ENCODE measurements at places on chromosomes 3 and 15.
A peak's percentile ranks its signal among the peaks of the same experiment; 100 is the strongest.

GRCh38 chr3:76866729-76867408, 173.0 kb upstream of the ROBO2 start:
- DNase-seq: no peak

- DNase-seq: peak; percentile 91
Measured at GRCh38 chr3:105647047-105647446, 221.8 kb downstream of the CBLB start.

- DNase-seq: no peak
Measured at GRCh38 chr3:15638891-15639262, 37.3 kb downstream of the BTD start.

GRCh38 chr15:51678096-51678495, 3.2 kb upstream of the SCG3 start:
- no peak for DNase-seq

GRCh38 chr15:56042982-56043980, 49.9 kb upstream of the NEDD4 start:
- DNase-seq: no peak

DNA sequence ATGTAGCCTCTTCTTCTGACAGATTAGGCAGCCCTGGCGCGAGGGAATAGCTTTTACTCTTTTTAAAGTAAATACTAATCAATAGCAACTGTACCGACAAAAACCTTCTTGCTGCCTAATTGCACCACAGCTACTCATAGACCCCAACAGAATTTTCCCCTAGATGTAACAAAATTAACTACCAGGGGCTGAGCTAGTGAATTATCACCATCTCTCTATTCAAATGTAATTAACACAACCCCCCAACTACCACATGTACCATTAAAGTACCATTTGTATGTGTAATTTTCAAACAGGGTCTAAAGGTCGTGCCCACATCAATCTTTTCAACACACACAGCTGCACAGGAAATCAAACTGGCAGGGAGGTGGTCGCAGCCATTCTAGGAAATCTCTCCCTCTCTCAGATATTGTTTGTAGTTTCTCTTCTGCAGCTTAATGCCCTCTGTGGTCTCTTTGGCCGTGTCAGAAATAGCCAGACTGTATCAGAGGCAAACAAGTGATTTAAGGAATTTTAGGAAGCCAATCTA, 322.9 kb downstream of the RORA start:
- no peak for DNase-seq

- DNase-seq: no peak
Measured at GRCh38 chr3:180102604-180103003, 65.9 kb upstream of the PEX5L start.

GRCh38 chr3:157793745-157794144, 290.5 kb upstream of the VEPH1 start:
- DNase-seq: no peak

DNA sequence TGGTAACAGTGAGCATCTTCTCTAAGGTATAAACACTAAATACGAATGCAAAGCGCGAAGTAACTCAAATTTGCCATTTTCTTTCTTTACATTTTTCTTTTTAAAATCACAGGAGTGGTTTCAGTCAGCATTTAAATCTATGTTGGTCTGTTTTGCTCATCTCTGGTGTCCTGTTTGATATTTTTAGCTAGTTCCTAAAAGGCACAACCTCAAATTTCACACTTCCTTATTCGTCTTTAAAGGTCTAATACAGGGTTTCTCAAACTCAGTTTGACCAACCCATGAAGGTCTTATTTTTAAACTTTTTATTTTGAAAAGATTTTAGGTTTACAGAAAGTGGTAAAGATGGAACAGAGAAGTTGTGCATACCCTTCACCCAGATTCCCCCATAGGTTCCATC, 201.1 kb downstream of the MAGI1 start:
- DNase-seq: no peak

- DNase-seq: no peak
Measured at GRCh38 chr3:68172039-68172438, 517.6 kb upstream of the SUCLG2 start.

- DNase-seq: peak; percentile 56
Measured at GRCh38 chr3:32384938-32385337, 6.7 kb upstream of the CMTM7 start.

DNA sequence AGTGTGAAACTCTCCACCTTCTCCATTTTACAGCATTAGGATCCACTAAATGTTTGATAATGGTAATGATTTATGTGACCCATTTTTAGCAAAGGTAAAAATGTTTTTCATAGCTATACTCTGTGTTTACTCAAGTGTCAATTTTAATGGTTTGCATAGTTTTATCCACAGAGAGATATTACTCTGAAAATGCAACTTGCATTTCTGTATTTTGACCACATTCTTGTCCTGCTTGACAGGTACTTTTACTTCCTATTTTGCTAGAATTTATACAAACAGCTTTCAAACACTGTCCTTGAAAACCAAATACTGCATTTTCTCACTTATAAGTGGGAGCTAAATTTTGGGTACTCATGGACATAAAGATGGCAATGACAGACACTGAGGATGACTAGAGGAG, 62.9 kb downstream of the SERPINI1 start:
- no peak for DNase-seq

DNA sequence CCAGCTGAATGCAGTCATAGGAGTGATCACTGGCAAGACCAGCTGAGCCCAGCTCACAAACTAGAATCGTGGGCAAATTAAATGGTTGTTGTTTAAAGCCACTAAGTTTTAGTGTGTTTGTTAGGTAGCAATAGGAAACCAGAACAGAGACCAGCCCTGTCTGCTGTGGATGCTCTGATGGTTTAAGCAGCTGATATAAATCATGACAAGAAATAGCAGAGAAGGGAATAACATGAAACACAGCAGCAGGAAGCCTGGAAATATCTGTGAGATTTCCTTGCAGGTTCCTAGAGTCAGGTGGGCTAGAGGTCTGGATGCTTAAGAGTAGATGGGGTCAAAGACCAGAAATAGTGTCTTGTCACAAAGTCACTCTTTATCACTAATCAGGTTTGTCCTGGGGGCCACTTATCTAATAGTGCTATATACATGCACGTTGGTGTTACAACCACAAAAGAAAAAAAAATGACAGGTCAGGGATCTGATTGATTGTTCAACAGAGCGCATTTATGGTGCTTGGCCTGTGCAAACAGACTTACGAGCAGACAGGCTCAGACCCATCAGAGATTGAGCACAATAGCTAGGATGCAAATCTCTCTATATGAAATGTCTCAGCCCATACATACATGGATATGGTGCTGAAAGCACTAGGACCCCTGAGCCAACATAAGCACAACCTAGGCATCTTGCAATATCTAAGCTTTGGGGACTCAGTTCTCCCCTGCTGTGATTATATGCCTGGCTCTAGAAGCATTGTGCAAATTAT, 967.7 kb downstream of the AGBL1 start:
- no peak for DNase-seq

GRCh38 chr3:61173676-61174075, 77.6 kb downstream of the FHIT start:
- peak; percentile 10 for DNase-seq

GRCh38 chr15:44532689-44533088, 4.3 kb upstream of the EIF3J start:
- no peak for DNase-seq

- DNase-seq: no peak
Measured at GRCh38 chr3:11735638-11736037, 91.9 kb upstream of the VGLL4 start.

GRCh38 chr15:36880224-36880912, 220.0 kb downstream of the MEIS2 start:
- DNase-seq: no peak

GRCh38 chr3:107404727-107405469, 27.7 kb downstream of the CCDC54 start:
- peak; percentile 67 for DNase-seq

DNA sequence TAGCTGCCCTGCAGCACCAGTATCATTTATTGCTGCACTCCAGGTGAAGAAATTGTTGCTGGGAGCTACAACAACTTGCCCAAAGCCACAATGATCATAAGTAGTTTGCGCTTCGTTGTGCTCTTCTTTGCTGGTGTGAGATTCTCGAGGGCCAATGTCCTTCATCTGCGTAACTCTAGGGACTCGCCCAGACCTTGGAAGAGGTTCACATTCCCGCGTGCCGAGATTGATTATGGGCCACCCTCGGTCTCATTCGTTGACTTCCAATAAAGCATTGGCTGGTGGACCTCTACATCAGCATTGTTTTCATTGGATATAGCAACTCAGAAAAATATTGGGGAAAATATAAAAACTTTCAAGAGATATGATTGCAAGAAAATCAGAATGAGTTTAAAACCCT, 423 bp upstream of the PHLDB2 start:
- no peak for DNase-seq

GRCh38 chr15:89513284-89513683, 16.9 kb upstream of the RHCG start:
- no peak for DNase-seq

DNA sequence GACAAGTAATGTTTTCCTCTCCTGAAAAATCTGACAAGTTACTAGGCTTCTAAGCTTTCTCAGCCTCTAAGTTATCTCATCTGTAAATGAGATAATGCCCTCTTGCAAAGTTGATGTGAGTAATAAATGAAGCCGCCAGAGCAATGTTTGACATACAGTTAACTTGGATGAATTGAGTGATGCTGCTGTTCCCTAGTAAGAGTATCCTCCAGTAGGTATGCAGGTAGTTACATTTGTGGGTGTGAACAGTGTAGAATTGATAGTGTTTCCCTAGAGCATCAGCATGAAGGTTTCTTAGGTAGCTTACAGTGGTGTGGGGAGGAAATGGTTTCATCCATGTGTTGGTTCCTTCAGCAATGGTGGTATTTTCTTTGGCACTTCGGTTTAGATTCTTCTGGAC, 3.4 kb downstream of the ATP2C1 start:
- no peak for DNase-seq

DNA sequence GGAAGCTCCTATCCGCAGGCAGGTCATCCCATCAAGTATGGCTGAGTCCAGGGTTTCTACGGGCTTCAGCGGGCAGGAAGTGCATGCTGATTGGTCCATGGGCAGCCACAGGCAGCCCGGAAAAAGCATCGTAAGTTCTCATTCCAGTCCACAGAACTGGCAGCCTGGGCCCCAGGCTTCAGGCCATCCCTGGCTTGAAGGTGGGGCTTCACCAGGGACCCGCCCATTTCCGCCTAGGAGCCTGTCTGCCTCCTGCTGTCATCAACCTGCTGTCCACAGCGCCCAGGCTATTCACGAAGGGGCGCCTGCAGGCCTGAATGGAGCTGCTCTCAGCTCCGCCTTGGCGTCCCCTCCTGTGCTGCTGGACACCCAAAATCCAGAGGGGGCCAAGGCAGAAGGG, 13.9 kb downstream of the PCYT1A start:
- no peak for DNase-seq

DNA sequence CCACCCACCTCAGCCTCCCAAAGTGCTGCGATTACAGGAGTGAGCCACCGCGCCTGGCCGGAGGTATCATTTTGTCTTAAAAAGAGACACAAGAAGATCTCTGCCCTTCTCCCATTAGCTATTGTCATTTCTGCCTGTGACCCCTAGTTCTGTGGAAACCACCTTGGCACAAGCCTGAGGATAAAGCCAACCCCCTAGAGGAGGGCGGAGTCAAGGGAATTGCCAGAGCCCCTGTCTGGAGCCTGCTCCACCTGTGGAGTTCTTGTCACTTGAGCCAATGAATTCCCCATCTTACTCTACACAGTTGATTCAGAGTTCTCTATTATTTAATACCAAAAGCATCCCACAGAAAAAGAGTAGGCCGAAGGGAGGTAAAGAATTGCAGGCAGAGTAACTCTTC, 34.9 kb upstream of the KLHL6 start:
- no peak for DNase-seq

- no peak for DNase-seq
Measured at GRCh38 chr3:130340766-130341165, 4.7 kb upstream of the COL6A5 start.

DNA sequence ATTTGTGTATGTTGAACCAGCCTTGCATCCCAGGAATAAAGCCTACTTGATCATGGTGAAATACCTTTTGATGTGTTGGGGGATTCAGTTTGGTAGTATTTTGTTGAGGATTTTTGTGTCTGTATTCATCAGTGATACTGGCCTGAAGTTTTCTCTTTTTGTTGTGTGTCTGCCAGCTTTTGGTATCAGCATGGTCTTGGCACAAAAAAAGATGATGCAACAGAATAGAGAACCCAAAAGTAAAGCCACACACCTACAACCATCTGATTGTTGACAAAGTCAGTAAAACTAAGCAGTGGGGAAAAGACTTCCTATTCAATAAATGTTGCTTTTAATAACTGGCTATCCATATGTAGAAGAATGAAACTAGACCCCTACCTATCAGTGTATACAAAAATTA, 77.6 kb downstream of the TCF12 start:
- DNase-seq: no peak

DNA sequence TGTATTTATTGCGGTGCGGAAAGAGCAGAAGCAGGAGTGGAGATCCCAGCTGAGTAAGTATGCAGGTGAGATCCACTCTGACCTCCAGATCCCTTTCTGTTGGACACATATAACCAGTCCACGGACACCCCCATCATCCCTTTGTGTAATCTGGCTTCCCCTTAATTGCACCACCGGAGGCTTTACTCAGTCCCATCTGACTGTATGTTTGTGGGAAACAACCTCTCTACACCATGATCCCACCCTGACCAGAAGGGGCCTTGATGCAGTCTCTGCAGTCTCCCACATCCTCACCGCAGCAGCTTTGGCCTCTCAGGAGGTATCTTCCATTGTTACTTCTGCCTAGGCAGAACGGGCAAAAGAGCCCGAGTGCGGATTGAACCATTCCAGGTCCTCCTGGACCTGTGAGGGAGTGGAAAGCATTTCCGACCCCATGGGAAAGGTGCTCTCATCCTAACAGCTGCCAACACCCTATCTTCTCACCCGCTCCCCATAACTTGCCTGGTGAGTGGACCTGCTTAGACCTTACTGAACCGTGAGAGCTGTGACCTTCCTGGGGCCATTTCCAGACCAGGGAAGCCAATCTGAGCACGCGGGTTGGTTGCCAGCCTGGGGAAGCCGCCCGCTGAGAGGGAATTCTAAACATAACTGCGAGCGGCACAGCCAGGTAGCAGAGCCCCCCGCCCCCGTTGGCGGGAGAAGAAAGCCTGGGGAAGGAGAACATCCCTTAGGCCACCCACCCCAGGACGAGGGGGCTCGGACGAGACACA, 1.1 kb downstream of the SLCO2A1 start:
- no peak for DNase-seq

DNA sequence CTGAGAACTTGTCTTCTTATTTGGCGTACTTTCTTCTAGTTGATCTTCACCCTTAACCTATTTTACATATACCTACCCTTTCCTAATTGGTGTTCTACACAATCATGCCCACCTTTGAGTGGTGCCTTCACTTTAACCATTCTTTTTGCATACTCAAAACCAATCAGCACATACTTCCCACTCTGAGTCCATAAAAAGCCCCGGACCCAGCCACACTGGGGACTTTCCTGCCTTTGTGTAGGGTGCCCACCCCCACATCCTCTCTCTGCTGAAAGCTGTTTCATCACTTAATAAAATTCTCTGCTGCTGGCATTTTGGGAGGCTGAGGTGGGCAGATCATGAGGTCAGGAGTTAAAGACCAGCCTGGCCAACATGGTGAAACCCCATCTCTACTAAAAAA, 15.9 kb upstream of the CHST2 start:
- DNase-seq: no peak

DNA sequence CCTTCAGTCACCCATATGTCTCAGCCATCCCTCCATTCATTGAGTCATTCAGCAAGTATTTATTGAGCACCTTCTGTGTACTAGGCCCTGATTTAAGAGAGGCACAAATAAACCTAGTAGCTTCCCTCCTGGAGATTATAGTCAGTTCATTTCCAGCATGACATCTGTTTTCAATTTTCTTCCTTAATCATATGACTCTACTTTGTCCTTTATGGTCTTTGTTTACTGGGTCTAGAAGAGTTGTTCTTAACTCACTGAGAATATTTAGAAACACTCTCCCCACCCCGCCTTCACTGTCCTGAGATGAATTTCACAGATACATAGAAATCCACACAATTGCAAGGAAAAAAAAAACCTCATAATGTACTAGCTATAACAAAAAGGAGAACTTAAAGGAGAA, 44.8 kb upstream of the ADAMTS9 start:
- peak; percentile 9 for DNase-seq
